ENCODE measurements at places on chromosomes 7 and 10.

- DNase-seq, result no peak
Observed at GRCh38 chr10:12081470-12081869, 12.7 kb downstream of the DHTKD1 start.

DNA sequence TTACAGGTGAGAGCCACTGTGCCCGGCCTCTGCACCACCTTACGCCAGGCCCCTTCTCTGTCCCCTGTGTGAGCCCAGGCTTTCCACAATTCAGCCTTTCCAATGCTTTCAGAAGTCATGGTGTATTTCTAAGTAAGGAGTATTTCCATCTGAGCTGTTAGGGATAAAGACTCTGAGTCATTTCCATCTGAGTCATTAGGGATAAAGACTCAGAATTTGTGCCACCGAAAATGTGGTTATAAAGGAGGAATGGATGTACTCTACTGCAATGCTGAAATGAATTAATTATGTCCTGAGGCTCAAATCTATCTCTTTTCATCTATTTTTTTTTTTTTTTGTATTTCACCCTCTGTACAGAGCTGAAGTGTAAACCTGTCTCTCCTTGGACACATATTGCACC is 84.0 kb downstream of the GATA3 start:
- DNase-seq, result no peak

DNA sequence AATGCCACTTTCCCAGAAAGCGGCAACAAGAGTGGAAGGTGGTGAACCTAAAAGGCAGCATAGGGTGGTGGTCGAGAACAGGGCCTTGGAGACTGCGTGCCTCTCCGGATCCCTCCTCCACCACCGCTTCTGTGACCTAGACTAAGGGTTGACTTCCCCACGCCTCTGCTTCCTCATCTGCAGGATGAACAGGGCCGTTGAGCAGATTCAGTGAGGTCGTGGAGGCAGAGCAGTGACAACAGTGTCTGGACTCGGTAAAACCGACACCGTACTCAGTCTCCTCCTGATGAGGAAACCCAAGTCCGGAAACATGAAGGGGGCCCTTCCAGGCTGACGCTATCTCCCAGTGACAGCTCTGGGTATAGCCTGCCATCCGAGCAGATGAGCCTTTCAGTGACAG is 162.6 kb downstream of the CELF2 start:
- DNase-seq, result peak; percentile 49

DNA sequence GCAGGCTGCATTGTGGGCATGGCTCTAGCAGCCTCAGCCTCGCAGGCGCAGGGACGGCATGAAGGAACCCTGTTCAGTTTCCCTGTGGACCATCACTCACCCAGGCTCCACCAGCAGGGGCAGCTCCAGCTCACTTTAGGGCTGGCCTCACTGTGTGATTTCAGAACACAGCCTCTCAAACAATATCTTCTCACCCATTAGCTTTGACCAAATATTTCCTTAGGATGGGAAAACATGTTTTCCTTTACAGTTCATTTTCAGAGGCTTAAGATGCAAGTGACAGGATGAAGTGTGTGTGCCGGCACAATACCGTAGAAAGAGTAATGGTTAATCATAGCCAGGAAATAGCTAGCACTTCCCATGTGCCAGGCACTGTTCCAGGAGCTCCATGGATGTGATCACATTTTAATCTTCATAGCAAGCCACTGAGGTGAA is 58.2 kb downstream of the LANCL2 start:
- no peak for DNase-seq

GRCh38 chr7:45457591-45457990 is 116.6 kb upstream of the ADCY1 start:
- DNase-seq, result no peak

GRCh38 chr10:51224671-51225161 is 150.4 kb downstream of the PRKG1 start:
- DNase-seq, result no peak

DNA sequence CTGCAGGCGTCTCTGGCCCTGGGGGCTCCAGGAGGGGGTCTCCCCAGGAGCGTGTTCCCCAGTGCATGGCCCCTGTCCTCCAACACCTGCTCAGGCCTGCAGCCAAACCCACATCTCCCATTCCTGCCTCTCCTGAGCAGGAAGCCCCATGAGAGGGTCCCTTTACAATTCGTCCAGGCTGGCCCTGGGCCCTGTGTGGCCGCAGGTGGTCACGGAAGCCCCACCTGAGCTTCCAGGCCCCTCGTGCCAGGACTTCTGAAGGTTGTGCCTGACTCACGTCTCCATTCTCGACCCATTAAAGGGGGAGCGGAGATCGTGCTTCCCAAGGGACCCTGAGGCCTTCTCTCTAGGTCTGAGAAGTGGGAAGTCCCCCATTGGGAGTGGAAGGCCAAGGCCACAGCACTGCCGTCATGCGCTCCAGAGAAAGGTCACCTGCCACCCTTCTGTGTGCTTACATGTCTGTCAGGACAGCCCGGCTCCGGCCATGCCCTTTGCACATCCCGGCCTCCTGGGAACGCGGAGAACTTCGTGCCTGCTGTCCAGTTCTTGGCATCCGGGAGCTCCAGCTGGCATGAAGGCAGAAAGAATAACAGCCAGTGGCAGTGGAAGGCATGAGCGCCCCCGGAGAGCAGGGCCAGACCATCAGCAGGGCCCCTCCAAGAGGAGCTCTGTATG is 382.3 kb downstream of the DNAJB6 start:
- no peak for DNase-seq

DNA sequence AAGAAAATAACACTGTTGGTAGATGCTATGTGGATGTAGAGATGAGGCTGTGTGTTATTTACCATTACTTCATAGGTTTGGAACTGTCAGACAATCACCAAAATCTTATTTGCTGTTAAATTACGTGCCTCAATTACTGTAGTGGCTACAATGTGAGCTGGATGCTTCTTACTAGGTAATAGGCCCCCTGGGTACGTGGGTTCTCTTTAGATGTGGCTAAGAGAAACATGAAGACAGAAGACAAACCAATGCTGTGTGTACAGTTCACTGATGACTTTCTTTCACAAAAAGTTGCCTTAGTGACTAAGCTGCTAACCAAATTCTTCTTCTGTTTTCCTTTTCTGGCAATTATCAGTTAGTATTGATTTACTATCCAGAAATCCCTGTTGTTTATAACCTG is 144.6 kb downstream of the SEMA3E start:
- DNase-seq, result no peak

DNA sequence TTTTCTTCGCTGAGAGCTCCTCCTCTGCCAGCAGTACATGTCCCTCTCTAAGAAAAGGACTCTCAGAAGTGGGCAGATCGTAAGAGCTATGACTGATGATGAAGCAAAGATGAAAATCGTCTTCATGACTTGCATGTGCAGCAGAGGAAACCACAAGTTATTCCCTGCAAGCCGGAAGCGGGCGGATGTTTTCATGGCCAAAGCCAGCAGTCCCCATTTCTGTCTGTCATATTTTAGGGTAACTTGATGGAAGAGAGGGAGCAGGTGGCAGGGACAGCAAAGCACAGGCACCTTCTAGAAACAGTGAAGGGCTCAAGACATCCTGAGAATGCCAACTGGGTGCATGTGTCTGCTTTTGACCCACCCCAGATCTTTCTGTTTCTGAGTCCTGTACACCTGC is 19.9 kb downstream of the KLF6 start:
- no peak for DNase-seq

DNA sequence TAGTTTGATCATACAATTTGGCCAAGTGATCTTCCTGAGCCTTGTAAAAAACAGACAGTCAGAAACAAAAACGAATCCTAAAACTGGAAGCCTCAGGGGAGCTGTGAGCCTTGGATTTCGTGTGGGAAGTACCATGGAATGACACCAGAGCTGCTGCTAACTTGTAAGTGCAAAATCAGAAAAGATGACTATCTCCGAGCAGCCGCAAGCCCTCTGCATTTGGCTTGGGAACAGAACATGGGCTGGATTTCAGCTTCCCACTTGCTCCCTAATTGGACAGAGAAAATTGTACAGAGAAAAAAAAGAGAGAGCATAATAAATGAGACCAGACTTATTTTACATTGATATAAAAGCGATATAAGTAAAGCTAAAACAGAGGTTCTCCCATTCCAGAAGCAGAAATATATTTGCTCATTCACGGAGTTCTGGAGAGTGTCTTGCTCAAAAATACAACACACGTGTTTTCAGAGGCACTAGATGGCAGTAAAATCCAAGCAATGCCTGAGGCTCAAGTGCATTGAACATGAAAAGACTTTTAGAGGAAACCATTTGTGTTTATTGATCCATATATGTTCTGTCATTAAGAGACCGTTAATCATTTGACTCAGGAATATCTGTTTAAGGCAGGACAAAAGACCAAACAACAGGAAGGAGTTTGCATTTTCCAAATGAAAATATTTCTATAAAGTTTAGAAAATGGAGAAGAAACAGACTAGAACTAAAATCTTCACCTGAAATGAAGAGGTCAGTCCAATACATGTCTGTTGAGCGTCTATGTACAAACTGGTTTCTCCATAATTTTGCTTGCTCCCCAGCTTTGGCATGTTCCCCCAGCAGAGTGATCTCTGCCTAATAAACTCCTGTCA is 78.3 kb upstream of the SLC26A5 start:
- no peak for DNase-seq

- DNase-seq, result no peak
Observed at GRCh38 chr7:142175594-142175993, 64.1 kb downstream of the MGAM2 start.

- DNase-seq, result no peak
Observed at GRCh38 chr7:36205803-36206202, 52.7 kb downstream of the EEPD1 start.

DNA sequence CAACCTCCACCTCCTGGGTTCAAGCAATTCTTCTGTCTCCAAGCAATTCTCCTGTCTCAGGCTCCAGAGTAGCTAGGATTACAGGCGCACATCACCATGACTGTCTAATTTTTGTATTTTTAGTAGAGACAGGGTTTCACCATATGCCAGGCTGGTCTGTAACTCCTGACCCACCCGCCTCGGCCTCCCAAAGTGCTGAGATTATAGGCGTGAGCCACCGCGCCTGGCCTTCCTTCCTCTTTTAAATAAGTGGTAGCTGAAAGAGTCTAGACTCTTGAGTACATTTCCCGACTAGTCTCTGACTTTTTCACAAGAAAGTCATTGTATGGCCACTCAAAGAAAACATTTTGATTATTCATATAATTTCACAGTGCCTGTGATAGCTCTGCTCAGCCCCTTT is 636.2 kb upstream of the ANKRD30A start:
- DNase-seq, result no peak

DNA sequence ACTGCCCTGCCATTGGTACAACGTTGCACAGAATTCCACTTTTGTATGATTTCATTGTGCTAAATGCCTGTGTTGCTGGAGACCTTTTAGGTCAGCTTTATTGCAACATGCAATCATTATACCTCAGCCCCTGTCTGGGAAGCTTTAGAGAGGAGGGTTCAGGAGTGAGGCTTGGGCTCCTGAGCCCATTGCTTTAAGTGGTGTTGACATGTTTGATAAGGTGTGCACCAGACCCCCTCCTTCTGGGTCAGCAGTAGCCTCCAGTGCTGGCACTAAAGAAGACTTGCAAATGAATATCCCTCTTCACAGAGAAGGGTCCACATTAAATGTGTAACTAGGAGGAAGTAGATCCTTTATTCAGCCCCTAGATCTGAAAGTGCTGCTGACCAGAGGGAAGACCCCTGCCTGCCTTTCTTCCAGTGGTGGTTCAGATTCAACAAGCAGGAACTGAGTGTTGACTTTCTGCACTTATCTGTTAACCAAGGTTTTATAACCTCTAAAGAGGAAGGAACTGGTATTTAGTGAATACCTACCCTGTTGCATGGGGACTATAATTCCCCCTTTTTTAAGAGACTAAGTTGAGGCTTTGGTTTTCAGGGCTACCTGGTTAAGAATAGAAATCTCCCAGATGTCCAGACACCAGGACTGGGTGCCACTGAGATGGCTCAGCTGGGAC is 369.4 kb upstream of the IGFBP3 start:
- DNase-seq, result no peak

- DNase-seq, result peak; percentile 7
Observed at GRCh38 chr7:105589356-105590077, 8.2 kb upstream of the EFCAB10 start.

- no peak for DNase-seq
Observed at GRCh38 chr10:71597821-71598498, 121.6 kb downstream of the C10orf105 start.

DNA sequence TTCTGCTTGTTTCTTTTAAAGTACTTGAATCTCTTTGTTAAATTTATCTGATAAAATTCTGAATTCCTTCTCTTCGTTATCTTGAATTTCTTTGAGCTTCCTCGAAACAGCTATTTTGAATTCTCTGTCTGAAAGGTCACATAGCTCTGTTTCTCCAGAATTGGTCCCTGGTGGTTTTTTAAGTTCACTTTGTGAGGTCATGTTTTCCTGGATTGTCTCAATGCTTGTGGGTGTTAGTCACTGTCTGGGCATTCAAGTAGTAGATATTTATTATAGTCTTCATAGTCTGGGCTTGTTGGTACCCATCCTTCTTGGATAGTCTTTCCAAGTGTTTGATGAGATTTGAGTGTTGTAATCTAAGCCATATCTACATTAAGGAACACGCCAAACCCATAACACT is 1060.6 kb downstream of the LRMDA start:
- no peak for DNase-seq

- DNase-seq, result no peak
Observed at GRCh38 chr10:36344240-36345174, 702.4 kb upstream of the FZD8 start.

DNA sequence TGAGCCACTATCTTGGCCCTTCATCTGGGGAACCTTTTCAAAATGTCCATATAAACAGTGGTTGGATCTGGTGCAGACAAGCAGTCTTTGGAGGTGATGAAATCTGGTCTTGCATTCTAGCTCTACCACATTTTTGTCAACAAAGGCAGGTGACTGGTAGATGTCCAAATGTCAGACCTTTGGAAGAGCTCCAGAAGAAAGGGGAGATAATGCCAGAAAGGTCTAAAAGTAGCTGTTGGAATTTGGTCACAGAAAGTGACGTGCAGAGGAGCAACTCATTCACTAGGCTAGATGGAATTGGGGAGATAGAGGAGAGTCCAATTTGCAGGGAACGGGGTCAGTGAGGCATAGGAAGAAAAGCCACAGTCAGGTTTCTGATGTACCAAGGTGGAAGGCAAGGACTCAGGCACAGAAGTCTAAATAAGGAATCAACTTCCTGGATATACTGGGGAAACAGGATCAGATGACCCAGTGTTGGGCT is 36.4 kb upstream of the WAC start:
- no peak for DNase-seq

DNA sequence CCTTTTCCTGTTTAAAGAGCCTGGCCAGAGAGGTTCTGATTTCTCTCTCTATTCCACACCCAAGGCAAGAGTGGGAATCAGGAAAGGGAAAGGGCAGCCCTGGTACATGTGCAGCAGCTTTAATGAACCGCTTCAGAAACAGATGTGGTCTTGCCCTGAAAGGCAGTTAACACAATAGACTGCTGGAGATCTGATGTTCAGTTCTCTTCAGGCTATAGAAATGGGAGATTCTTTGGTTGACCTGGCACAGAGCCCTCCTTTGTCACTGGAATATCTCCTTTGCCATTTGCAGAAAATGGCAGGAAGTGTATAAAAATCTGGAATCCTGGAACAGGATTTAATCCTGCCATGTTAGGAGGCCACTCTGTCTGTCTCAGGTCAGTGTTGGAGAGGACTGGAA is 36.3 kb upstream of the EXOC6 start:
- no peak for DNase-seq

- DNase-seq, result no peak
Observed at GRCh38 chr10:11743461-11744338, 1.5 kb downstream of the ECHDC3 start.

- DNase-seq, result no peak
Observed at GRCh38 chr7:158047391-158048059, 540.1 kb downstream of the PTPRN2 start.

GRCh38 chr10:52409928-52410327 is 95.8 kb downstream of the DKK1 start:
- no peak for DNase-seq

All from stimulated activated CD8-positive, alpha-beta memory T cell treated with anti-CD3 and anti-CD28 coated beads, Interleukin-2, amount 100 ng/mL, for 48 hours (primary cell).